ENCODE measurements at places on chromosomes 5 and 9. TPM values are rescaled to one million over a fixed set of nuclear protein-coding genes. Genes with fewer than 3 reads are reported as not detected.

Gene KLF4
- total RNA-seq: 63.8 TPM

Gene ANKRD20A1
- total RNA-seq: 4.1 TPM

- DNase-seq: no peak
These were observed 7.3 kb downstream of the GPBP1 start for GRCh38 chr5:57181154-57181553.

- DNase-seq: no peak
These were observed 14.5 kb downstream of the C9orf43 start for GRCh38 chr9:113425072-113425471.

- DNase-seq: no peak
These were observed 15.4 kb downstream of the IL9 start for GRCh38 chr5:135880278-135880677.

GRCh38 chr9:68932458-68932857 is 81.5 kb downstream of the PRKACG start:
- no peak for DNase-seq

DNA sequence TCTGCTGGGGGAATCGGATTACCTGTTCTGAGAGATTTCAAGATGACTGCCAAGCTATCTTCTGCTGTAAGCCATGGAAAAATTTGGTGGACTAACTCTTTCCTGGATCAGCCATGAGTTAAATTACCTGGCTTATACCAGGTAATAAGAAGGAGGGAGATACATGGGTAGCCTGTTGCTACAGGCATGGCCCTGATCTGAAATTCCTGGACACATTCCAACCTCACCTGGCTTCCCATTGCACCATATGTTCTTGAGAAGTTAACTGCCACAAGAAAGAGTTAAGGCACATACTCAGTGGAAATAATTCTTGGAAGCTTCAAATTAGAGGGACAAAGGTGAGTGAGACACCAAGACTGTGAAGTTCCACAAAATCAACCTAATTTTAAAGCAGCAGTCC is 371.3 kb downstream of the ACTL7B start:
- DNase-seq: no peak

Data from sciatic nerve (tissue), 2 donors.